ENCODE measurements at places on chromosomes 1 and 21.

GRCh38 chr21:46122758-46123683, 25.1 kb downstream of the COL6A2 start:
- DNase-seq = no peak

GRCh38 chr1:201310251-201310985, 27.1 kb downstream of the PKP1 start:
- DNase-seq = no peak

GRCh38 chr1:213720032-213720431, 267.7 kb upstream of the PROX1 start:
- DNase-seq = no peak

DNA sequence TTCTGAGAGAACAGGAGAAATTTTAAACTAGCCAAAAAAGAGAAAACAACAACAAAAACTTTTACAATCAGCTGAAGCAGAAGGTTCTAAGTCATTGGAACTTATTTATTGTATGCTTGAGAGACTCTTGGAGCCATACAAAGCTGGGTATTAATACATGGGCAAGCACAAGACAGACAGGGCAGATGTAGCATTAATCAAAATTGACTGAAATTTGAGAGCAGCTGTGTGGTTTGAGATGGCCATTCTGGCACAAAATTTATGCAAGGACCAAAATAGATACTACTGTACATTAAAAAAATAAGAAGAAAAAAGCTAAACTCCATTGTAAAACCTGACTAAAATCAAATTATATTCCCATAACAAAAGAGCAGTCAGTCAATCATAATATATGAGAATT, 892.5 kb downstream of the PLA2G4A start:
- peak; percentile 87 for DNase-seq

GRCh38 chr1:30847358-30847972, 61.1 kb downstream of the SDC3 start:
- DNase-seq = no peak

Measured in NCI-H446 treated with DMSO at 0.1 percent for 48 hours (cell line).